ENCODE measurements at places on chromosomes 7 and 10. TPM values are rescaled to one million over a fixed set of nuclear protein-coding genes. Genes with fewer than 3 reads are reported as not detected.

GBX1 gene
- not detected for total RNA-seq

CLRN3 gene
- 0.05 TPM for total RNA-seq

EGR2 gene
- 6.6 TPM for total RNA-seq

GIMAP1 gene
- total RNA-seq, result 9.8 TPM

CALHM2 gene
- 3.6 TPM for total RNA-seq

GRCh38 chr10:129323879-129324278 is 143.2 kb upstream of the MGMT start:
- DNase-seq, result no peak

DNA sequence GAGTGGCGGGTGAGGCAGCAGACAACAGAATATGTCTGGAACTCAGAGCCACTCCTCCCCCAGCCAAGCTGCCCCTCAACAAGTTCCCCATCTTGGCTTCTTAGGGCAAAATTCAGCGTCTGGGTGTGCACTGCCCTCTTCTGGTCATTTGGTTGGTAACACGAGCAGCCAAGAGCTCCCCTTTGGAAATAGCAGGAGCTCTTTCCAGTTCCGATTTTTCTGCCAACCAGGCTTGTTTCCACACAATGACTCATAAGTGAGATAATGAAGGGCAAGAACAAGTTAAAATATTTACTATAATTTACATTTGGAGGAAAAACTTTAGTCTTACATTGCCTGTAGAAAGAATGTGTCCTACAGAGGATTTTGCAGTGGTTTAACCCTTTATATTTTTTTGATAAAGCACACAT is 70.5 kb downstream of the ADCYAP1R1 start:
- DNase-seq, result peak; percentile 33

DNA sequence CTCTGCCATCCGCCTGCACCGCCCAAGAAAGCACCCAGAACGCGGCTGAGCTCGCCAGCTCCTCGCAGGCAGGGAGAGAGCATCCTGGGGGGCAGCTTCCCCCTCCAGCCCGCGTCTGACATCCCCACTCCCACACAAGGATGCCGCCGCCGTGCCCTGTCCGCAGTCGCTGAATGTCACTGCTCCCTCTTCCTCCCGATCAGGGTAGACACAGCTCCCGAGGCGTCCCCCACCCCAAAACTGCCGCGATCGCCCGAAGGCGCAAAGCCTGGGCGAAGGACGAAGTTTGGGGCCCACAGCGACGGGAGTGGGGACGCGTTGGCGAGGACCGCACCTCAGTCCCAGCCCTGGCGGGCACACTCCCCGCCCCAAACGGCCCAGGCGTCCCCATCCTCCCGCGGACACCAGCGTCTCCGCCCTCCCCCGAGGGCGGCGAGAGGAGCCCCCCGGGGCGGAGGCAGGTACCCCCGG is 1.5 kb upstream of the KAT6B start:
- peak; percentile 56 for DNase-seq

- no peak for DNase-seq
Observed at GRCh38 chr7:44967571-44968446, 11.0 kb downstream of the MYO1G start.

NPC1L1 gene
- total RNA-seq, result under 0.01 TPM

DNA sequence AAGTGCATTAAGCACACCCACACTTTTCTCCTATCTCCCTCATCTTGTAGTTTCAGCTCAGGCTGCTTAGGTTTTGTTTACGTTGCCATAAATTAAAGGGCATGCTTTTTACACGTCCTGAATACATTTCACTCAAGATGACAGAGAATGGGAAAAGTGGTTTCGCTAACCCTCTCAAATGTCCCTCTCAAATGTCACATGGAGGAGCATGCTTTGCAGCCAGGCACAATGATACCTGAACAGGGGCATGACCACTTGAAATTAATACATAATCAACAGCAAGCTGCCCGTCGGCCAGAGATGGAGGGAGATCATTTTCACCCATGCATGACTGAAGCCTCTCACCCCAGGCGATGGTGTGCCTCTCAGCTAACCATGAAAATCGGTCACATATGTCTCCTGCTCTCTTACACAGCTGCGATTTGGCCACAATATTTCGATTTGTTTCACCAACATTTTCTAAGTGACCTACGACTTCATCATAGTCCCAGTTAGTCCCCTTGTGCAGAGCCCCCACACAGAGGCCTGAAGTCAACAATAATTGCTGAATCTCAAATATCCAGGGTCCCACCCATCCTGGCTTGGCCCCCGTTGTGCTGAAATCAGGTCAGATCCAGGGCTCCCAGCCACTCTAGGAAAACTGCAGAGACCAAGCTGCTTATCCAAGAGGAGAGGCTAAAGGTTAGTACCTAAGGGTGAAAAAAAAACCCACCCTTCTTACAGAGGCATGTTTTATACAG is 373.9 kb upstream of the NFE2L3 start:
- no peak for DNase-seq

DNA sequence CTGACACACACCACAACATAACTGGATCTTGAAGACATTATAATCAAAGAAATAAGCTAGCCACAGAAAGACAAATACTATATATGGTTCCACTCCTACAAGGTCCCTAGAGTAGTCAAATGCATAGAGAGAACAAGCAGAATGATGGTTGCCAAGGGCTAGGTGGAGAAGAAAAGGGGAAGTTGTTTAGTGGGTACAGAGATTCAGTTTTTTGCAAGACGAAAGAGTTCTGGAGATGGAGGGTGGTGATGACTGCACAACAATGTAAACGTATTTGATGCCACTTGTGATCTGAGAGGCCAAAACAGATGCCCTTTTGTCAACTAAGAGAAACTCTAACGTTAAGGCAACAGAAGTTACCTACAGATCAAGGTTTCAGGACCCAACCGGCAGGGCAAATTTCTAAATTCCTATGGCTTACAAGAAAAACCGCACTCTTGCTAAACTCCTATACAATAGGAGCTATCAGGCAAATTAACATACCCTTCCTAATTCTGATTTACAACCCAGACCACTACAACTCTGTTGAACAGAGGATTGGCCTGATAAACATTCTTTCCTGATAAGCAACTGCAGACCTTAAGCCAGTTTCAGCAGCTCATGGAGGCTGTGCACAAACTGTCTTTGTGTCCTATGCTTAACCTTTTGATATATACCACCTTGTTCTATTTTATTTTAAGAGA is 69.0 kb downstream of the FAM107B start:
- no peak for DNase-seq

DNA sequence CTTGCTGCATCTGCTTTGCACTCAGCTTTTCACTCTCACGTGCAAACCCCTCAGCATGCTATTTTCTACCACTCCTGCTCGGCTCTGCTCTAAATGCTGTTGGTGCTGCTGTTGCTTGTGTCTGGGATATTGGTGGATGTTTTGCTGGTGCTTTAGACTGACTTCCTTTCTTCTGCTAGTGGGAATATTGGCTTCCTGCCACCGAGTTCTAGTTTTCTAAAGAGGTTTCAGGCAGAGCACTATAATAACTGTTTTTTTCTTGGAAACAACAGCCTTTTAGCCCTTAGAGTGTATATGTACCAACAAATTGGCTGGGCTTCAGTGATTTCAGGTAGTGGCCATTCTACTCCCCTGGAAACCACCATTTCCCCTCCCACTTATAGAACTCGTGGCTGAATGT is 27.8 kb downstream of the TMEM236 start:
- DNase-seq, result no peak

GRCh38 chr7:31679574-31680305 is 7.3 kb upstream of the PPP1R17 start:
- DNase-seq, result no peak

DNA sequence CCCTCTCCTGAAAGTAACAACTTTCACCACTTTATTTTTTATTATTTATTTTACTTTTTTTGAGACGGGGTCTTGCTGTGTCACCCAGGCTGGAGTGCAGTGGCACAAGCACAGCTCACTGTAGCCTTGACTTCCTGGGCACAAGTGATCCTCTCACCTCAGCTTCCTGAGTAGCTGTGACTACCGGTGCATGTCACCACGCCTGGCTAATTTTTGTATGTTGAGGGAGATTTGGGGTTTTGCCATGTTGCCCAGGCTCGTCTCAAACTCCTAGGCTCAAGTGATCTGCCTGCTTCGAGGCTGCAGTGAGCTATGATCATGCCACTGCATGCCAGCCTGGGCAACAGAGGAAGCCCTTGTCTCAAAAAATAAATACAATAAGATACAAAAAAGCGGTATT is 14.9 kb upstream of the SLIT1 start:
- no peak for DNase-seq

GRCh38 chr10:26739071-26739631 is 41.6 kb downstream of the PDSS1 start:
- no peak for DNase-seq

MUC12 gene
- 0.57 TPM for total RNA-seq

DNA sequence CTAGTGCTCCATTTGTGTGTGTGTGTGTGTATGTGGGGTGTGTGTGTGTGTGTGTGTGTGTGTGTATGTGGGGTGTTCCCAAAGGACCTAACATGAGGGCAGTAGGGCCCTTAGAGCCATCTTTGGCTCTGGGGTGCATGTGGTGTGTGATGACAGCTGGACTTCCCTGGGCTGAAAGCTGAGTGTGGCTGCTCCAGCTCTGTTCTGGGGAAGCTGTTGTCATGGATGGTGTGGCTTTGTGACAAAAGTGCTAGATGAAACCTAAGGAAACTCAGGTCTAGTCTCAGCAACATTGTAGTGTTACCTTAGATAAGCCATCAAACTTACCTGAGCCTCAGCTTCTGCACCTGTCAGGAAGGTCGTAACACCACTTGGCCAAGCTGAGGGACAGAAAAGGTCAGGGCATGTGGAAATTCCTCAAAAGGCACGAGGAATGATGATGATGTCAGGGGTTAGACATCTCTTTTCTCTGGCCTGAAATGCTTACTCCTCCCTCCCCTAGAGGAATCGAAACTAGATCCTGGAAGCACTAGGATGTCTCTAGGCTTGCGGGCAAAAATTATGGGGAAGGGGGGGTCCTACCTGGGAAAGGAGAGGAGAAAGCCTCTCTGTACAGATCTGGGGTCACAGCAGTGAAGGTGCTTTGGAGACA is 115.4 kb downstream of the RPS24 start:
- DNase-seq, result no peak

ELN gene
- total RNA-seq, result 5.2 TPM

GRCh38 chr10:75375838-75376237 is 25.7 kb downstream of the ZNF503 start:
- no peak for DNase-seq

CASD1 gene
- total RNA-seq, result 20.2 TPM

DNA sequence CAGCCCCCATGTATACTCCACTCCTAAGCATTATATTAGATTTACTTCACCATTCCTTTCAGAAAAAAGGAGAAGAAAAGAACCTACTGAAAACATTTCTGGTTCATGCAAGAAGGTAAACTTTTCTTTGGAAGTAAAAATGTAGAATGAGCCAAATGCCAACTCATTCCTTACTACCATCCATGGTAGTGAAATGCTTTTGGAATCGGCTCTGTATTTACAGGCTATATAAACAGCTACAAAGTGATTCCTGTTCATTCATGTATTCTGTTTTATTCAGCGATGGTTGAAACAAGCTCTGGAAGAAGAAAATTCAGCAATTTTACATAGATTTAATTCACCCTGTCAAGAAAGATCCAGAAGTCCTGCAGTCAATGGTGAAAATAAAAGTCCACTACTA is 91.6 kb downstream of the KMT2E start:
- no peak for DNase-seq

GRCh38 chr7:15855525-15856109 is 169.1 kb upstream of the MEOX2 start:
- no peak for DNase-seq

GRCh38 chr7:100875356-100875751 is 451 bp downstream of the SRRT start:
- no peak for DNase-seq

GRCh38 chr7:106284714-106285050 is at the start of gene NAMPT:
NAMPT (minus strand) TSS chr7:106284983; CDS start chr7:106284884, 99 bp downstream.
- no peak for DNase-seq

GRCh38 chr10:104183682-104184081 is 48.5 kb downstream of the CFAP43 start:
- DNase-seq, result no peak

DNA sequence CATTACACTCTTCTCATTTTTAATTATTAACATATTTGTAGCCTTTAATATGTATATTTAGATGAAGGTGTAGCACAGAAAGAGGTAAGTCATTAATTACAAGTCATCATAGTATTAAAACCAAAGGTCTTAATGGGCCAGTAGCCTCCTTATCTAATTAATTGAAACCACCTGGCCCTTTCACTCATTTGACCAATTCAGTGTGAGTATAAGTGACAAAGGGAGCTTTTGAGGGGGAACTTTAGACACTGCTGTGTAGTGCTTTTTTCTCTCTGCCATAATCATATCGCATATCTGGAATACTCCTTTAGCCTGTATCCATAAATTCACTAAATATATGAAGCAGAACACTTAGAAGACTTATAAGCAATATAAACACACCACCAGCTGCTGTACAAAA is 562.9 kb upstream of the POT1 start:
- DNase-seq, result no peak

ANKRD30A gene
- total RNA-seq, result not detected

TAC1 gene
- 0.61 TPM for total RNA-seq

VWA2 gene
- total RNA-seq, result 7.0 TPM

GRCh38 chr7:25752967-25753791 is 398.8 kb upstream of the NFE2L3 start:
- DNase-seq, result no peak
